ENCODE measurements at places on chromosomes 2 and 18. TPM values are rescaled to one million over a fixed set of nuclear protein-coding genes. Genes with fewer than 3 reads are reported as not detected.

APOB gene
- total RNA-seq = not detected

TRIM43B gene
- not detected for total RNA-seq

SLC38A11 gene
- total RNA-seq = not detected

CDK15 gene
- total RNA-seq = not detected

BBS5 gene
- 3.5 TPM for total RNA-seq

WDR75 gene
- 59.1 TPM for total RNA-seq
